ENCODE measurements at places on chromosomes 16 and 17.
A peak's percentile ranks its signal among the peaks of the same experiment; 100 is the strongest.

- peak; percentile 57 for DNase-seq
Measured at GRCh38 chr16:30753596-30753995, 5.4 kb downstream of the PHKG2 start.

GRCh38 chr17:58447039-58447975 lies 30.0 kb upstream of the RNF43 start:
- no peak for DNase-seq

GRCh38 chr16:69754143-69754468 lies 620 bp downstream of the NOB1 start:
- DNase-seq: no peak

- no peak for DNase-seq
Measured at GRCh38 chr16:5064915-5065314, 841 bp downstream of the C16orf89 start.

- no peak for DNase-seq
Measured at GRCh38 chr16:65655802-65656201, 533.9 kb upstream of the CDH11 start.
